ENCODE measurements at places on chromosomes 16 and 17.
A peak's percentile ranks its signal among the peaks of the same experiment; 100 is the strongest.

DNA sequence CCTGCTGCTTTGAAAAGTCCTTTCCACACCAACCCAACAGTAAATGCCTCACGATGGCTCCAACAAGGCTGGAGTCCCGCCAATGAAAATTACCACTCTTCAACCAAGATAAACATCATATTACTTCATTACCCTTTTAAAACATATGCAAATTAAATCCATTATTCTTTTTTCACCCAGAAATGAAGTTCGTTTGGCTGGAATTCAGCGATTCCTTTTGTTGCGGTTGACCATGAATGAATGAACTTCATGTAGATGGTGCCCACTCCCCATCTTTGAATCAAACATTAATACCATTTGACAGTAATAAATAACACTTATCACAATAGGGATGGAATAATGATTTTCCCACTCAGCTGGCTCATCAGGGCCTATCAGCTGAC is 211.5 kb upstream of the TOX3 start:
- no peak for DNase-seq
- H3K4me3 ChIP-seq: no peak overlapping the region
- no peaks in the 10 kb centered on the region for H3K4me1 ChIP-seq
- no peaks in the 10 kb centered on the region for H3K36me3 ChIP-seq
- no peaks in the 10 kb centered on the region for H3K27me3 ChIP-seq

- H3K27me3 ChIP-seq: peaks cover 2% of the 10 kb centered on the region
- peaks cover 23% of the 10 kb centered on the region for H3K36me3 ChIP-seq
- peaks cover 25% of the 10 kb centered on the region for H3K4me1 ChIP-seq
- peak overlapping the region; percentile 49 for H3K4me3 ChIP-seq
These were observed 2.0 kb downstream of the MRM3 start for GRCh38 chr17:784143-784542.

DNA sequence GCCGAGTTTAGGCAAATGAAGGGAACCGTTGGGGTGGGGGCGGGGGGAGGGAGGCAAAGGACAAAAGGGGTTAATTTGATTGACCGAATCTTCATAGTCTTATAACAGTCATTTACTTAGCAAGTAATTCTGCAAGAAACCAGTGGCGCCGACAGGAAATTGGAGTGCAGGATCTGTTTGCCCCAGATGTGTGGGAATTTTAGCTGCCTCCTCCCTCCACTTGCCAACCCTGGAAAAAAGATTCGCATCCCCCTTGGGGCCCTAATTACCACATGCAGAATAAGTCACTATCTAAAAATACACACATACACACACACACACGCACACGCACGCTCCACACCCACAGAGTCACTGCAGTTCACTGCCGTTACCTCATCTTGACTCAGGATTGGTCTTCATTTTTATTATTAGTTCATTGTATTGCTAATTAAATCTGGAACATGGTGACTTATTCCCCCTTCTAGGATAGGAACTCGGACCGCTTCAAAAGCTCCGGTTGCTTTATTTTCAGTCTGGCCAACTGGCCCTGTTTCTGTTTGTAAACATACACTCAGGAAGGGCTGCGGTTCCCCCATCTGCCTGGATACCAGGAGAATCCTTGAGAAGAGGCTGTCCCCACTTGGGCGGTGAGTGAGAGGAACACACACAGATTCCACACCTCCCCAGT is 241.6 kb upstream of the SALL1 start:
- H3K27ac ChIP-seq: no peak overlapping the region
- H3K4me1 ChIP-seq: no peaks in the 10 kb centered on the region
- H3K4me3 ChIP-seq: no peak overlapping the region
- no peak for DNase-seq

- no peaks in the 10 kb centered on the region for H3K4me1 ChIP-seq
- no peaks in the 10 kb centered on the region for H3K27me3 ChIP-seq
- no peak overlapping the region for H3K4me3 ChIP-seq
- no peak for DNase-seq
These were observed 368.8 kb upstream of the CDH8 start for GRCh38 chr16:62404842-62405611.

DNA sequence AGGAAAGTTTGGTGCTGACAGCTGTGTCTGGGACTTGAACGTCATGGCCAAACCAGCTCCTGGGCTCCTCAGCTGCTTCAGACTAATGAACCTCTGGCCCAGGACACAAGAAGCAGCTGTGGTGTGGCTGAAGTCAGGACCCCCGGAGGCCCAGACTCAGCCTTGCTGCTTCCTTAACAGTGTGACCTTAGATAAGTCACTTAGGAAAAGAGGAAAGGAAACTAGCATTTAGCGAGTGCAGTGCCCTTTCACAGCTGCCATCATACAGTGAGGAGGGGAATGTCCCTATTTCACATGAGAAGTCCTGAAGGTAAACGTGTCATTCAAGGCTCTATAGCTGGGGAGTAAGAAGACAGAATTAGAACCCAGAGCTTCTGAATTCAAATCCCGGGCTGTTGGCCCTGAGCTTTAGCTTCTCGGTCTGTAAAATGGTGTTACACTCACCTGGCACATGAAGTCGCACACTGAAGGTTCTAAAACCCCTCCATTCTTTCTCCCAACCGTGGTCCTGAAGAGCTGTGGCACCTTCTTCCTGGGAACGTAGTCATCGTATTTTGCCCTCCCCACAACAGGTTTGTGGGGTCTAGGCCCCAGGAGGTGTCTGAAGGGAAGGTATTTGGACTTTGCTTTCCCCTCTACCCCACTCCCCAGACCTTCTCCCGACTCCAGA is 910 bp upstream of the RAMP2 start:
- H3K27ac ChIP-seq: no peak overlapping the region
- no peaks in the 10 kb centered on the region for H3K36me3 ChIP-seq
- DNase-seq: no peak
- H3K27me3 ChIP-seq: peaks cover 60% of the 10 kb centered on the region
- no peaks in the 10 kb centered on the region for H3K4me1 ChIP-seq
- H3K4me3 ChIP-seq: peak overlapping the region; percentile 28

- no peak overlapping the region for H3K27ac ChIP-seq
- H3K36me3 ChIP-seq: no peaks in the 10 kb centered on the region
These were observed 4.2 kb upstream of the MAFG start for GRCh38 chr17:81931557-81932332.

GRCh38 chr17:28883967-28884702 is 13.4 kb downstream of the FLOT2 start:
- H3K4me1 ChIP-seq: peaks cover 6% of the 10 kb centered on the region
- peaks cover 53% of the 10 kb centered on the region for H3K36me3 ChIP-seq
- no peak overlapping the region for H3K4me3 ChIP-seq
- no peaks in the 10 kb centered on the region for H3K27me3 ChIP-seq

- DNase-seq: no peak
- peaks cover 25% of the 10 kb centered on the region for H3K27me3 ChIP-seq
- H3K36me3 ChIP-seq: no peaks in the 10 kb centered on the region
- H3K4me3 ChIP-seq: no peak overlapping the region
- H3K27ac ChIP-seq: no peak overlapping the region
These were observed 14.8 kb upstream of the NSRP1 start for GRCh38 chr17:30101686-30102390.

DNA sequence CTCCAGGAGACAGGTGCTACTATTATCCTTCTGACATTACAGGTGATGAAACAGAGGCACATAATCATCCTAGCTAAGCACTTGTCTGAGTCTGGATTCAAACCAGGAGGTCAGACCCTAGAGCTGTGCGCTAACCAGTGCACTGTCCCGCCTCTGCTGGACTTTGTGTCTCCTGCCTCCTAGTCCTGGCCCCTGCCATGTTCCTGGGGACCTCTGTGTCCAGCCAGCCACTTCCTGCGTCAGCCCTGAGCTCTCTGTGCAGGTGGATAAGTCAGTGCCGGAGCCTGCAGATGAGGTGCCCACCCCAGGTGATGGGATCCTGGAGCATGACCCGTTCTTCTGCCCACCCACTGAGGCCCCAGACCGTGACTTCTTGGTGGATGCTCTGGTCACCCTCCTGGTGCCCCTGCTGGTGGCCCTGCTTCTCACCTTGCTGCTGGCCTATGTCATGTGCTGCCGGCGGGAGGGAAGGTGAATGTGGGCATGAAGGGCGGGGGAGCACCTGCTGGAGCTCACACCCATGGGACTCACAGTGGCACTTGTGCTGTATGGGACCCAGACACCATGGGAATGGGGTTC is 4.2 kb downstream of the SGCA start:
- no peak overlapping the region for H3K27ac ChIP-seq
- DNase-seq: no peak
- H3K4me1 ChIP-seq: peaks cover 15% of the 10 kb centered on the region
- no peaks in the 10 kb centered on the region for H3K27me3 ChIP-seq
- no peak overlapping the region for H3K4me3 ChIP-seq

DNA sequence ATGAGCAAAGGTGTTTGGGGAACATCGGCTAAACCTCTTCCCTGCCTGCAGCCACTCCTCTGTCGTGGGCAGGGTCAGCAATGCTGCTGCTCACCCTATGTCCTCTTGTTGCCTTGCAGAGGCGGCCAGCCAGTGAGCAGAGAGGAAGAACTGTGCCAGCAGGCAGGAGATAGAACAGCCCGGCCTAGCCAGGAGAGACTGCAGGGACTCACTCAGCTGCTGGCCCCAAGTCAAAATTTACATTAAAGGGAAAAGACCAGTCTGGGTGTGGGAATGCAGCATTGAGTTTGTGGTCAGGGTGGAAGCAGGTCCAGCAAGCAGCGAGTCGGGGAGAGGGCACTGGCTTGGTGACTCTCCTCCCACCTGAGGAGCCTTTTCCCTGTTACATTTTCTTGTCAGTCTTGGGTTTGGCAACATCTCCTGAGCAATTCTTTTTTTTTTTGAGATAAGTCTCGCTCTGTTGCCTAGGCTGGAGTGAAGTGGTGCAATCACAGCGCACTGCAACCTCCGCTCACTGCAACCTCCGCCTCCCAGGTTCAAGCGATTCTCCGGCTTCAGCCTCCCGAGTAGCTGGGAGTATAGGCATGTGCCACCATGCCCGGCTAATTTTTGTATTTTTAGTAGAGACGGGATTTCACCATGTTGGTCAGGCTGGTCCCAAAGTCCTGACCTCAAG is 22.7 kb downstream of the LIG3 start:
- no peak overlapping the region for H3K27ac ChIP-seq
- DNase-seq: no peak
- H3K36me3 ChIP-seq: peaks cover 41% of the 10 kb centered on the region
- H3K4me1 ChIP-seq: peaks cover 4% of the 10 kb centered on the region
- H3K4me3 ChIP-seq: no peak overlapping the region

DNA sequence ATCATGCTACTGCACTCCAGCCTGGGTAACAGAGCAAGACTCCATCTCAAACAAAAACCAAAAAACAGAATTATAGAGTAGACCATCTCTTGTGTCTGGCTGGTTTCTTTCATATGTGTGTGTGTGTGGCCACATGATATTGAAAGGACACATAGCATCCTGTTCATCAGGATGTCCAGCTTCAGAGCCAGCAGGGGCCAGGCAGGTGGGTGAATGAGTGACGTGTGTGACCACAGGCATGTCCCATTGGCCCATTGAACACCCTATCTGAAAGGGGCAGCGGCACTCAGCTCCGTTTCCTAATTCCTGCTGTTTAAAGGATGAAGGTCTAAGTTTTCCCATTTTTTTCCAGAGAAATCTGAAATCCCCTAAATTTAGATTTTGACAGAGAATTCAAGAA is 174.2 kb downstream of the PRKCB start:
- no peak for DNase-seq
- peaks cover 31% of the 10 kb centered on the region for H3K4me1 ChIP-seq
- H3K4me3 ChIP-seq: no peak overlapping the region
